ENCODE measurements at places on chromosomes 16 and 17.
A peak's percentile ranks its signal among the peaks of the same experiment; 100 is the strongest.

DNA sequence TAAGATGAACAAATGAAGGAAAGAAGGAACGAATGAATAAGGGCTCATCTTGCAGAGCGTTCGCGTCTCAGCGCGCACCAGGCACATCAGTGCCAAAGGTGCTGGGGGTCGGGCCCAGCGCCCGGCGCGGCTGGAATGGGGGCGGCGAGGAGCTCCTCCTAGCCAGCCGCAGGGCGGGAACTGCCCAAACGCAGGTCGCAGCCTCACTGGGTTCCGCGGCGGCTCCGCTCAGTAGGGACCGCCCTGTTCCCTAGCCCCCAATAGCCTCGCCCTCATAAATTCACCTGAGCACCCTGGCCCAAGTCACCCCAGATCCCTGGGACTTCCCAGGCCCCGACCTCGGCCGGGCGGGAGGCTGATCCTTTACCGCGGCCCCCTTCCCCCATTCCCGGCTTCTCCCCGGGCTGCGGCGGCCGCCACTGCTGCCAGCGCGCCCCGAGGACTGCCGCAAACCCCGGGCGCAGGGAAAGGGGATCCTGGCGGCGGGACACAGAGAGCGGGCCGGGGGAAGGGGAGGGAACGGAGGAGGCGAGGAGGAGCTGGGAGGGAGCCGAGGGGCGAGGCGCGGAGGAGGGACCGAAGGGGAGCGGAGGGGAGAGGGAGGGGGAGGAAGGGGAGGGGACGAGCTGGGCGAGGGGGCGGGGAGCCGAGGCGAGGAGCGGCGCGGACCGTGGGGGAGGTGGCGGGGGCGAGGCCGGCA is 377 bp upstream of the CRHR1 start:
- DNase-seq: peak; percentile 16

- no peak for DNase-seq
Measured at GRCh38 chr16:4679850-4680636, 13.3 kb upstream of the NUDT16L1 start.

DNA sequence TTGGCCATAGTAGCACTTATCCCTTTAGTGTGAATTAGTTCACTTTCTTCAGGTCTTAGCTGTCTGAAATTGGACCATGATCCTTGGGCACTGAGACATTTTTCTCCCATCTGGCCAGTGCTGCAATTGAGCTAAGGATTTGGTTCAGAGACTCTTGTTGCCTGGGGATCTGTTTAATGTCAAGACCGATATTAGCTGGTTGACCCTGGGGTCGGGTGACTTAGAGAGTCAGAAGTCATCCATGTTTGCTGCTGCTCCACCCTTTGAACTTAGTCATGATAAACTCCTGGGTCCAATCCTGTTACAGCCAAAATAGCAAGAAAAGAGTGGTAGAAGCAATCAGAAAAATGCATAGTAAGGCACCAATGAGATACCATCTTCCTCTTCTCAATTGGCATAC is 45.8 kb upstream of the TOX3 start:
- no peak for DNase-seq

- no peak for DNase-seq
Measured at GRCh38 chr16:66166490-66166889, 200.0 kb upstream of the CDH5 start.

- DNase-seq: no peak
Measured at GRCh38 chr17:81388612-81389367, 6.5 kb upstream of the BAHCC1 start.

DNA sequence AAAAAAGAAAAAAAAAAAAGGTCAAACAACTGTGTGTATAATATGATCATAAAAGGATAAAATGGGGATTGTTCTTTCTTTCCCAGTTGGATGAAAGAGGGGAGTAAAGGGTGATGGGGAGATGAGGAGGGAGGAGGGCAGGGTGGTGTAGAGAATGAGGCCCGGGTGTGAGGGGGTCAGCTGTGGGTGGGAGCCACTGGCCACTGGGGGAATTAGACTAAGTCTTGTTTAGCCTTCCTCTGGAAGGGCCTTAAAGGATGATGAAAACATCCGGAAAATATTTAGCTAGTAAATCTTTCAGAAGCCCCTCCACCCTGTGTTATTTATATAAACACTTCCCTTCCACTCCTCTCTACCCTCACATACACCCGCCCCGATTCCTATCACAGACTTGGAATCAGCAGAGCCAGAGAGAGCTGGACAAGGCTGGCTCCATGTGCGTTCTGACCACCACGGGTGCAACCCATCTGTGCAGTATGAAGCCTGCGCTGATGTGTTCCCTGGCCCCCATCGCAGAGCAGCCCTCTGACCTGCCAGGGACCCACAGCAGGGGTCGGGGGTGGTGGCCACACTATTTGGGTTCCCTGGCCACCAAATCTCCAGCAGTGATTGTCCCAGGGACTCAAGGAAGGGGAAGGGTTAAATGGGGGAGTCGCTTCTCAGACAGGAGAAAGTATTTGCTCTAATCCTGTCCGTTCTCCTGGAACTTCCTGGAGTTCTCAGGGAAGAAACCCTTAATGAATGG is 72.7 kb downstream of the GAS7 start:
- no peak for DNase-seq

DNA sequence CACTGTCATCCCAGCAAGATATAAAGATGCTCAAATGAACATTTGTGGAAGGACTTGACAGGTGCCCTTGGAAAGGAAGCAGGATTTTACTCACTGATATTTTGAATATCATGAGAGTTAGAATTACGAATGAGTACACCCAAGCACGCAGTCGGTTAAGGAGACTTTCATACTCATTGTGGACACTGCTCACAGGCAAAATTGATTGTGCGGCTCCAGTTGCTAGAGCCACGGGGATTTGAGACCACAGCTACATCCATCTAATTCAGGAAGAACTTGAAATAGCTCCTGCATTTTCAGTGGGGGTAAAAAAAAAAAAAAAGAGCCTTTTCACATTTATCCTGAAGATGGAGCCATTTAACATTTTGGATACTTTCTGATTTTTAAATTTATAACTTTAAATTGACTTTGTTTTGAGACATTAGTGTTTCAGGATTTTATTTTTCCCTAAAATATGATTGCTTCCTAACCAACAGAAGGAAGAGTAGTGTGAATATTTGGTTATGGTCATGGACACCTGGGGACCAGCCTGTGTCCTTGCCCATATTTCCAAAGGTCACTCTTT is 1080.1 kb upstream of the EEF2KMT start:
- no peak for DNase-seq

- DNase-seq: no peak
Measured at GRCh38 chr16:88508868-88509748, 56.0 kb downstream of the ZFPM1 start.

GRCh38 chr17:2172077-2172851 is 117.4 kb downstream of the HIC1 start:
- no peak for DNase-seq

- DNase-seq: peak; percentile 58
Measured at GRCh38 chr17:42531455-42532354, 4.3 kb upstream of the NAGLU start.

DNA sequence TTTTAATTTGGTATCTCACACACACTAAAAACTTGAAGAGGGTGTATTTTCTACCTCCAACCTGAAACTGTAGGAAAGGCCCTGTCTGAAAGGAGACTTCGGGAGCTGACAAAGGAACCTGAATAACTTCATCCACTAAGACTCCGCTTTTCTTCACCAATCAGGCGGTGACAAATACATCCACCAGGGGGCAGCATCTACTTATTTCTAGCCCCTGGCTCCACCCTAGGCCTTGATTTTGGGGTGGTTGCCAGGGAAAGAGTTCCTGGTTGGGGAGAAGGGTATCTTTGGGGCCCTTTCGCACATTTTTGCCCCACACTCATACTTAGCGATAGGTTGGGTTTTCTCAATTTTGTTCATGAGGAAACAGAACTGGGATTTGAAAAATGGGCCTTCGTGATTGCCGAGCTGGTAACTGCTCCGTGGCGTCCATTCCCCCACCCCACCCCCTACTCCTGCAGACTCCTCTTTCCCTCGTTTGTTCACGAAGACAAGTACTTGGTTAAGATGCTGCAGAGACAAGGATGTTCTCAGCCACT is 4.8 kb upstream of the ARL4D start:
- peak; percentile 97 for DNase-seq

GRCh38 chr17:32486701-32487472 is at the start of gene CDK5R1:
CDK5R1 (plus strand) TSS chr17:32486993; CDS start chr17:32487621, 628 bp downstream.
- peak; percentile 71 for DNase-seq

- peak; percentile 89 for DNase-seq
Measured at GRCh38 chr17:3913531-3914311, 2.5 kb downstream of the P2RX1 start.

- peak; percentile 18 for DNase-seq
Measured at GRCh38 chr17:31061678-31062077, 33.1 kb upstream of the NF1 start.

DNA sequence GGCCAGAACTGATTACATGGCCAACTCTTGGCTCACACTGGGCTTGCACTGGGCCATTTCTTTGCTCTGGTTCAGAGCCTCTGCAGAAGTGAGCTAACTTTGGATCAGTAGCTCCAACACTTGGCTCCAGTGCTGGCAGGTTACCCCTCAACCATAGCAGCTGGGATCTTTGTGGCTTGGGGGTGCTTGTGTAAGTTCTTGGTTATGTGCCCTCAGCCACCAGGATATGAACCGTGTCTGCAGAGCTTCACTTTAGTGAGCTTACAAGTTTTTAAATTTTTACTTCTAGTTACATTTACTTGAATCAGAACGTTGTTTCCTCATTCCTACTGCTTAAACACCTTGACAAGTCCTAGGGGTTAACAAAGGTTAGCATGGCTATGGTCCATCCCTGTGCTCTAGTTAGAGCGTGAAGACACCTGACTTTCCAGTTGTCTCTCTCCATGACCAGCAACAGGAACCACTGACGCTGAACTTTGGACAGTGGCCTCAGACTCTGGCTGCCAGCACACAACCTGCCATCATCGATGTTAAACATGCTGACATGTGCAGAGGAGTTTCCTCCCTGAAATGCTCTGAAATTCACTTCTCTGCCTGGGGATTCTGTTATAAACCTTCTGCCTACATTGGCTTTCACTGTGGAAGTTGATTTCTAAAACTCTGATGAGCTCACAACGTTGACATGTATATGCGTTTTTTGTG is 4.1 kb downstream of the PDF start:
- DNase-seq: no peak

DNA sequence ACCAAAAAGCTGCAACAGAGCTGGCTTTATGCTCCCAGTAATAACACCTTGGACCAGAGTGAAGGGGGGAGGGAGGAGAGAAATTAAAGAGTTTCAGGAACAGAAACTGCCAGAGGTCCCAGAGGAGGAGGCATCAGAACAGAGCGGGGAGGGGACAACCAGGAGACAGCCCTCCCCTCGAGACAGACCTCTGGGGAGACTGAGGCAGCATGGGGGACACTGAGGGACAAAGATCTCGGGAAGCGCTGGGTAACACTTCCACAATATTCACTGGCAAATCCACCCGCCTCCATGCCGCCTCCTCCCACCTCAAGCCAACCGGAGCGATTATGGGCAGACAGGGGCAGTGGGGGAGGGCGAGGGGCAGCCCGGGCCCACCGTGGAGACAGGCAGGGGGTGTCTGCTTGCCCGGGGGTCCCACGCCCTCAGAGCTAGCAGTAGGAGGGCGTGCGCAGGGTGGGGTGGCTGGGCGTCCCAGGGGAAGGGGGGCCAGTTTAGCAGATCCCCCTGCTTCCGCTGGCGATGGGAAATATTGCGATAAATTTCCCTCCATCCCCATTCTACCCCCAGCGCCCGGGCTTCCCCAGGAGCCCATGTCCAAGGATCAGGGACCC is 1.2 kb downstream of the PCGF2 start:
- no peak for DNase-seq

DNA sequence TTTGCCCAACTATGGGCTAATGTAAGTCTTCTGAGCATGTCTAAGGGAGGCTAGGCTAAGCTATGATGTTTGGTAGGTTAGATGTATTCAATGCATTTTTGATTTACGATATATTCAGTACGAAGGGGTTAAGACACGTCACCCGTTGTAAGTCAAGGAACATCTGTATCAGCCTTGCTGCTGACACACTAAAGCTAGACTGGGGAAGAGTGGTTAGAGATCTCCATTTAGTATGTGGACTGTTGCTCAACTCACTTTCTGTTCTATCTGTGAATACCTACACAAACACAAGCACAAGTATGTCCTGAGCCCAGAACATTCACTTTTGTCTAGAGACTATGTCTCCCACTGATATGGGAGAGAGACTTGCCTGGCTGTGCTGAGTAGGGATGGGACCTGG is 71.5 kb downstream of the VMP1 start:
- DNase-seq: no peak

DNA sequence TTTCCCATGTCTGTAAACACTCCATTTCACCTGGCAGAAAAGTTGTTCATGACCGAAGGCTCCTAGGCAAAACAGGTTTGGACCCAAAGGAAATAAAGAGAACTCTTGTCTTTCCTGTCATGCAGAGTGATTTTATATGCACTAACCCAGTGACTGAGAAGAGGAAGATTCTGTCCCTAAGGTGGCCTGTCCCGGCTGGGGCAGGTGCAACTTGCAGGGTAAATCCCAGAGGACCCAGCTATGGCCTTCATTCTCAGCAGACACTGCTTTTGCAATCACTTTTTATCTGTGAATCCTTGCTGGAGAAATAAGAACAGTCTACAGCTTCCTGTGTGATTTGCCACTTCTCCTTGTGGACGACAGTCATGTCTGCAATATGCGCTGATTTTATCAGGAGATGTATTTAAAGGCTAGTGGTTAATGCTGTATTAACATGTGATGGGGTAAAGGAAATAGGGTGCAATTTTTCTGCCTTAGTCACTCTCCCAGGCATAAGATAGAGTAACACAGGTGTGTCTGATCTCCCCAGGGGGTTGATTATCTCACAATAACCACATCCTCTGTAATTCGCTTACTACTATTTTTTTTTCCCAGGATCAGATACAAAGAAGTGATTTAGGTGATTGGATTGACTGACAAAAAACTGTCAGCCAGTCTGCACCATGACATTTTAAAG is 696.8 kb upstream of the SOX9 start:
- no peak for DNase-seq

GRCh38 chr16:28011971-28012445 is 51.5 kb downstream of the GSG1L start:
- no peak for DNase-seq

DNA sequence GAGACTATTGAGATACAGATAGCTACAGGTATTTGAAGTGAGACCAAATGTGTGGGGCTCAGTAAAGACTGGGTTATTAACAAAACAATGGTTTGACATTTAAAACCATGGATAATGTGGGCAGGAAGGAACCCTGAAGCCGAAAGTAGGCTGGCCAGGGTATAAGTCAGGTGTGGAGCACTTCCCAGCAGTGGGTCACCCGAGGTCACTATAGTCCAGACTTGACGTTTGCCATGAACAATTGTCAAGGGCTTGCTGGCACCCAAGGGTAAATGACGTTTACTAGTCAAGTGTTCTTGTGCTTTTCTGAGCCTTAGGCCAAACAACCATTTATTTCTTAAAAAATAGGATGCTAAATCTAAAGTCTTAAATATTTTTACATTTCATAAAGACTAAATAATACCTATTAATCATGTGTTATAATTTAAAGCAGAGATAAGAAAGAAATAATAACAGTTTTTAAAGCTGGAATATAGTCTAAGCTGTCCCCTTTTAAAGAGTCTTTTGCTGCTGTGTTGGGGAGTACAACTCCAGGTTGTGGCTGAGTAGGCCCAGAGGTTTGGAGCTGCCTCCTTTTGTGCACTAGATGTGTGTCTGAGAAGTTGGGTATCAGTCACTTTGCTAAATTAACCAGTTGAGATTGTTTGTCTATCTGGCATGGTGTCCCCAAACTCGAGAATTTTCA is 15.7 kb downstream of the ALDH3A2 start:
- no peak for DNase-seq

Measured in activated CD4-positive, alpha-beta T cell treated with anti-CD3 and anti-CD28 coated beads, Interleukin-2, amount 50 U/mL, for 48 hours (primary cell).